ENCODE measurements at places on chromosomes 4 and X. TPM values are rescaled to one million over a fixed set of nuclear protein-coding genes. Genes with fewer than 3 reads are reported as not detected.
A peak's percentile ranks its signal among the peaks of the same experiment; 100 is the strongest.

GRCh38 chrX:63889001-63889400 is 104.0 kb upstream of the ARHGEF9 start:
- DNase-seq: no peak

- DNase-seq: no peak
These were observed 139.9 kb downstream of the NDST3 start for GRCh38 chr4:118173956-118174725.

DNA sequence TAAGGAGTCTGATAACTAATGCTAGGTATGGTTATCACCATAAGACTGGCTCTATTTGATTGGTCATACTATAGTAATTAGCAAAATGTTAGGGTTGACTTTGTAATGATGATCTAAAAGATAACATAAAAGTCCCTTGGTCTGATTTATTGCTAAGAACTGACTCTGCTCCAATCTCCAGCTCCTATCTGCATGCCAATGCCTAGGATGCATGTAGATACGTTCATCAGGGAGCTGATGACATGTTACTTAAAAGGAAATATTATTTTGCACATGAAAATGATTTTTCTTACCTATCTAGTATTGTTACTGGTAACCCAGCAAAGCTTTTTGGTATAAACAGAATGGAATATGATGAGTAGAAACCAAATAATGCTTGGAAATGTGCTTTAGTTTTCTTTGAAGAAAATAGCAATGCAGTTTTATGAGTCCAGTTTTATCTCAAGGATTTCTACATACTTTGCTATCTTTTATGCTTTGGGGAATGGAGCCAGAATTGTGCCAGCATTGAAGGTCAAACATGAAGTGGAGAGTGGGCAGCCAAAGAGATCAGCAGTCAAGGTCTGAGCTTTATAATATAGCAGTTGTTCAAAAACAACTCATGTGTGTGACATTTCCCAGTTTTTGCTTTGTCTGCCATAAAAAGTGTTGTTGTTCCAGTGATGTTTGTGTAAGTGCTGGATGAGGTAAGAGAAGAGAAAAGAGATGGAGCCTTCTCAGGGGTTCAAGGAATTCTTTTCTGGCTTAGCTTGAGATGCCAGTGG is 121.0 kb downstream of the ARHGAP24 start:
- no peak for DNase-seq

DNA sequence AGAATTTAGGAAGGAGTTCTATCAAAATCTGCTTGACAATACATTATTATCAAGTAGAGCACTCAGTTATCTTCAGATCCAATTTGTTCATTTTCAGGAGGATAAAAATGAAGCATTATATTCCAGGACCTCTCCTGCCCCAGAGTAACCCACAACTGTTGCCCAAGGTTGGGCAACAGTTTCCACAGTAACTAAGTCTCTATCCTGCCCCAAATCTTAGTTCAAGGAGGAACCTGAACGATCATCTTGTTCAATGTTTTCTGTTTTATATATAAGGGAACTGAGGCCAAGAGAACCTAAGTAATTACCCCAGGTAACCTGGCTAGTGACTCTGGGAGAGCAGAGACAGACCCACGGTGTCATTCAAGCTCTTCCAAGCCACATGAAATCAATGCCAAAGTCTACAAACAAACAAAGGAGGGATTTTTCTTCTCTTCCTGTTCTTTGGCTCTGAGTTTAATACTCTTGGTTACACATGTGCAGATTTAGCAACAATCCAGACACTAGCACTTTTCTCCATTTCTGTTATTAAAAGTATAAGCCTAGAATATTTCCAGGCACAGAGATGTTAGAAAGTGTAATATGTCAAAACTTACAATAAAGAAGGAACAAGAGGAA is 105.6 kb downstream of the C4orf51 start:
- no peak for DNase-seq

The LEF1 gene
- total RNA-seq: 0.98 TPM

The RASL11B gene
- 24.8 TPM for total RNA-seq

DNA sequence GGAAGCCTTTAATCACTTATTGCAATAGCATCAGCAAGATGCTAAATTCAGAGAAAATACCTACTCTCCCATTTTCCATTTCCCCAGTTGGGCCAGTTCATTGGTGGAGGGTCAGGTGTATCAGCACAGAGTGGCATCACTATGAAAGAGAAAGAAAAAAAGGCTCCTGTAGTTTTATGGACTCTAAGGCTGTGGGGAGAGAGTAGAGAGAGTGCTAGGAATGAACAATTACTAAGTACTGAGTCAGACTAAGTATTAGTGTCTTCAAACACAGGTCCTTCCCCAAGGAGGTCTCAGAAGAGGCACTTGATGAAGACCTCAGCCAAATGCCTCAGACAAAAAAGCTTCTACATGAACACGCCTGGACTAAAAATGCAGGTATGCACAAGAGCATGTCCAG is 1061.9 kb downstream of the FSTL5 start:
- no peak for DNase-seq

DNA sequence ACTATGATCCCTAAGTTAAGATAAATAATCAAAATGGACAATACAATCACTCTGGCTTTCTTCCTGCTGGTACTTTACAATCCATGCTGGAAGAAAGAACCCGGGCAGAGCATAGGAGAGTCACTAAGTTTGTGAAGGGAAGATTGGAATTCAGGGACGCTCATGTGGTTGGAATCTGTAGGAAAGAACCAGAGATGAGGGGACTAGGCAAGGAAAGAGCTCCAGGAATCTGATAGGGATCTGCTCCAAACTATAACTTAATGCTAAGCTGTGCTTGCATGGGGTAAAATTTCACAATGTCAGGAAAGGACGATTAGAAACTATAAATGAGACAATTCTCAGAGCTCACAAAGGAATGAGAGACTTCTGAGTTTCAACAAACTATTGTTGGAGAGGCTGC is 167.5 kb downstream of the ADGRA3 start:
- DNase-seq: no peak

The FREM3 gene
- total RNA-seq: not detected

- DNase-seq: no peak
These were observed 9.6 kb upstream of the SLC39A8 start for GRCh38 chr4:102354671-102355454.

DNA sequence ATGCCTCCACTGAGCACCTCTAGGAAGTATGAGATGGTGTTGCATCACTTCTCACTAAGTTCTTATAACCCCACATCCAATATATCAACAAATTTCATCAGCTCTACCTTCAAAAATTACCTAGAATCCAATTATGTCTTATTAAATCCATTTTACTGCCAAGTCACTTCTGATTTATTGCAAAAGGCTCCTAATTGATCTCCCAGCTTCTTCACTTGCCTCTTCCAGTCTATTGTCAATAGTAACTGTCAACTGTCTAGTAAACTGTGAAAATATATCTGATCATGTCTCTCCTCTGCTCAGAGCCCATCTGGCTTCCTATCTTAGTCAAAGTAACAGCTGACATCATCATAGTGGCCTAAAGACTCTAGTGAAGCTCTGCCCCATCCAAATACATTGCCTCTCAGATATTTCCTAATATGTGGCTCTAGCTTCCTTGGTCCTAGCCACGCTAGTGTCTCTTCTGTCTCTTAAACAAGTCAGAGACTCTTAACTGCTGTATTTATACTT is 414.5 kb upstream of the ATOH1 start:
- no peak for DNase-seq

DNA sequence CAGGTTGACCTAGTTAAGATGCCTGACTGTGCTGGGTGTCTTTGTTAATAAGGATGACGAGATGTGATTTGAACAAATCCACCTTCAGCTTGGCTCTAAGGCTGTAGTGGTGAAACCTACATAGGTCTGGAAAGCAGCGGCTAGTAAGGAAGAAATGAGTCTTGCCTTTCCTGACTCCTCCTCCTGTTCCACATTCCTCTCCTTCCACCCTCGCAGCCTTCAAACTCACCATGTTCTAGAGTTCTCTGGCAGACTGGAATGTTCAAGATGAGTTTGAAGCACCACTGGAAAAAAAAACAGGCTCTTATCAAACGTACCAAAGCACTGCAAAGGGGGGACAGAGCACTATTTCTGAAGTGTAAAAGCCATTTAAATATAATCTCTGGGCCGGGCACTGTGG is 395.4 kb downstream of the BMPR1B start:
- DNase-seq: no peak

DNA sequence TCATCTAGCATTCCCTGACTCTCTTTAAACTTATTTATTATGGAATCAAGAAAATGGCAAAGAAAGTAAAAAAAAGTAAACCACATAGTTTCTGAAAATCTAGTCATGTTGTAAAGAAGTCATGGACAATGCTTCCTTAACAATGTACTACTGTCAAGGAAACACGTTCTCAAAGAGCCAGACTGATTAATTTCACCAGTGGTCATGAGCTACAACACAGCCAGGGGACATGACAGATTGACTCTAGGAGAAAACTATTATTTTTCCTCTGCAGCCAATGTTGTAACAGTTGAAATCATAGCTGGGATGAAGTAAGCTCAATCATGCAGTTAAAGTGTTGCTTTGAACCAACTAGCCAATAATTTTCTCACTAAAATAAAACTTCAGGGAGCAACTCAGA is 109.2 kb downstream of the MAPK10 start:
- no peak for DNase-seq

DNA sequence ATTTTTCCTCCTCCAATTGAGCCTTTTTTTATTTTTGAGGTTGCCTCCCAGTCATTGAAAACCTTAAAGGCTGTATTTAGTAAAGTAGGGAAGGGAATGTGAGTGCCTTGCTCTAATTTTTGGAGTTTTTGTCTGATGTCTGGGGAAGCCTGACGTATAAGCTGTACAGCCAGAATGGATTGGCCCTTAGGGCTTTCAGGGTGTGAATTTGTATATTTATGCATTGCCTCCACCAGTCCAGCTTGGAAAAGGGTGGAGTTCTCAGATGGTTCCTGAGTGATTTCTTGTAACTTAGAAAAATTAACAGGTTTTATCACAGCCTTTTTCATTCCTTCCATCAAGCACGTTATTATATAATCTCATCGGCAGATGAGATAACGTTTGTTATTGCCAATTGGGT is 8.6 kb upstream of the IL9R start:
- DNase-seq: no peak

DNA sequence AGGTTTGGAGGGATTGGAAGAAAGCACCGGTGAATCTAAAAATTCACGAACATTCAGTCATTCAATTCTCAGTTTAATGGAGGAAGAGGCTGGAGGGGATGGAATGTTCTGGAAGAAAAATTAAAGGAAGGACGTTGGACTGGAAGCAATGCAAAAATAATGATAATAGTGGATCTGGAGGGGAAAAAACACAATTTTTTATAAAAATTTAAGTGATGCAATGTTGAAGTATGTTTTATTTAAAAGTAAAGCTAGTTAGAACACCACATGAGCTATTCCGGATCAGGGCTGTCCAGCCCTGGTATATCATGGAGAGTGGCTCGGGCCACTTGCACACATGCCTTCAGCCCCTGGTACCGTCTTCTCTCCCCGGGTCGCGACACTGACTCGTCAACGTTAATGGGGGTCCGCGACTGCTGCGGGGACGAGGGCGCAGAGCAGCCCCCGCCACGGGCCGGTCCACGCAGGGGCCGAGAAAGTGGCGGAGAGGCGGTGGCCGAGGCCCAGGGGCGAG is 204.6 kb downstream of the TENM3 start:
- peak; percentile 38 for DNase-seq

The ARHGEF9 gene
- 138 TPM for total RNA-seq

- no peak for DNase-seq
These were observed 246.6 kb downstream of the OPHN1 start for GRCh38 chrX:68186552-68187262.

The PWWP3B gene
- total RNA-seq: 0.78 TPM

GRCh38 chrX:17295791-17296190 is 79.2 kb upstream of the NHS start:
- DNase-seq: no peak

DNA sequence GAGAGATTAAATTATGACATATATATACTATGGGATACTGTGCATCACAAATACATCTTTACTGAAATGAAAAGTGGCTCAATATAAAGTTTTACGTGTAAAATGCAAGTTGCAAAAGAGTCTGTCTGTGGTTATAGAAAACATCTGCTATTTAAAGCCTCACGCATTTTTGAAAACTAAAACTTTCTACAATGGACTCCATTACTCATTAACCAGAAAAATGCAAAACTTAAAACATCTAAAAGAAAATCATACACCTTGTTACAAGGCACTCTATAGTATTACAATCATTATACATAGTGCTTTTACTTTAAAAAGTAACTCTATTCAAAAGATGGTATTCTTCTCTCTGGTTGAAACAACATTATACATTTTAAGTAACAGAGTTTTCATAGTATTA is 755.6 kb downstream of the DMD start:
- no peak for DNase-seq

GRCh38 chr4:145859426-145859825 is 79.2 kb downstream of the ZNF827 start:
- no peak for DNase-seq

The EDA gene
- 1.7 TPM for total RNA-seq

GRCh38 chrX:44474410-44474809 is 68.2 kb downstream of the FUNDC1 start:
- no peak for DNase-seq

GRCh38 chr4:180828455-180829018 is 1414.7 kb upstream of the TENM3 start:
- no peak for DNase-seq

DNA sequence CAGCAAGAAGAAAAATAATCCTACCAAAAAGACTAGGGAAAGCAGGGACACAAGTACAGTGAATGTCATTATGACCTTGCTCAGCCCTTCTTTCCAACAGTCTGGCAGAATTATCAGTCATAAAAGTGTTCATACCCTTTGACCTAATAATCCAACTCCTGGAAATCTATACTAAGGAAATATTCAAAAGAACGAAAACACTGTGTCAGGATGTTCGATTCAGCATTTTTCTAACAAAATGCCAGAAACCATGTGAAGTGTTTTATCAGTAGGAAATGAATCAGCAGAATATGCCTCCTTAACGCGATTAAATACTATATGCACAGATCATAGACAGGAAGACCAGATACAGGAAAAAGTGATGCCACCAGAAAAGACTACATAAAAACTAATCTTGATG is 16.2 kb upstream of the S100G start:
- DNase-seq: no peak

The DMP1 gene
- 3.0 TPM for total RNA-seq

DNA sequence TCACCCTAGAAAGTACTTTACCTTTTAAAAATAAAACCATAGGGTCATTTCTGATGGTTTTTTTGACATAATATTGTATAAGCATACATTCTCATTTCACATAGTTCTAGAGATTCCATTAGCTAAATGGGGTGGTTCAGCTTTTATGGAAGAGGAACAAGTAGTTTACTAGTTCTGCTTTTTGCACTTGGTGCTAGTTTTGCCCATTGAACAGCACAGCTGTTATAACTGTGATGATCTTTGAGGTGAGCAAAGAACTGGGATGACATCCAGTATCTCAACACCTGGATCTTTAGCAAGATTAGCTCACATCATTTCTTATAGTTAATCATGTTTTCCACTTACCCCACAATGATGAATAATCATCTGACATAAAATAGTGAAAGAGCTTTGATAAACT is 40.9 kb downstream of the MOB1B start:
- no peak for DNase-seq

Data from glutamatergic neuron (in vitro differentiated cells).